ENCODE measurements at places on chromosomes 12 and 14.

- DNase-seq = no peak
Observed at GRCh38 chr12:571795-572531, 91.3 kb downstream of the NINJ2 start.

GRCh38 chr12:43338848-43339526 is 213.0 kb downstream of the ADAMTS20 start:
- no peak for DNase-seq

GRCh38 chr12:48956279-48957140 is 777 bp downstream of the ARF3 start:
- no peak for DNase-seq

- no peak for DNase-seq
Observed at GRCh38 chr14:62030387-62030786, 268.2 kb downstream of the SNAPC1 start.

GRCh38 chr12:116091579-116091978 is 185.9 kb downstream of the MED13L start:
- no peak for DNase-seq

DNA sequence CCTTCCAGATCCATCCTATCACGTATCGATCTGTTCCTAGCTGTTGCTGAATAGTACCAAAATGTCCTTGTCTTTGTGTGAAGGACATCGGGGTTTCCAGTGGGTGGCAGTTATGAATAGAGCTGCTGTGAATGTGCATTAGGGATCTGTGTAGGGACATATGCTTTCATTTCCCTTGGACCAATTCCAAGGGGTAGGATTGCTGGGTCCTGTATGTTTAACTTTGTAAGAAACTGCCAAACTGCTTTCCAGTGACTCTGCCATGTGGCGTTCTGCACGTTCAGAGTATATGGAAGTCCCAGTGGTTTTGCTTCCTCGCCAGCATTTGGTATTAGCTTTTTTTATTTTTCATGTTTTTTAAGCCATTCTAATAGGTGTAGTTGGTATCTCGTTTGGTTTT is 28.6 kb downstream of the PACS2 start:
- DNase-seq = no peak

DNA sequence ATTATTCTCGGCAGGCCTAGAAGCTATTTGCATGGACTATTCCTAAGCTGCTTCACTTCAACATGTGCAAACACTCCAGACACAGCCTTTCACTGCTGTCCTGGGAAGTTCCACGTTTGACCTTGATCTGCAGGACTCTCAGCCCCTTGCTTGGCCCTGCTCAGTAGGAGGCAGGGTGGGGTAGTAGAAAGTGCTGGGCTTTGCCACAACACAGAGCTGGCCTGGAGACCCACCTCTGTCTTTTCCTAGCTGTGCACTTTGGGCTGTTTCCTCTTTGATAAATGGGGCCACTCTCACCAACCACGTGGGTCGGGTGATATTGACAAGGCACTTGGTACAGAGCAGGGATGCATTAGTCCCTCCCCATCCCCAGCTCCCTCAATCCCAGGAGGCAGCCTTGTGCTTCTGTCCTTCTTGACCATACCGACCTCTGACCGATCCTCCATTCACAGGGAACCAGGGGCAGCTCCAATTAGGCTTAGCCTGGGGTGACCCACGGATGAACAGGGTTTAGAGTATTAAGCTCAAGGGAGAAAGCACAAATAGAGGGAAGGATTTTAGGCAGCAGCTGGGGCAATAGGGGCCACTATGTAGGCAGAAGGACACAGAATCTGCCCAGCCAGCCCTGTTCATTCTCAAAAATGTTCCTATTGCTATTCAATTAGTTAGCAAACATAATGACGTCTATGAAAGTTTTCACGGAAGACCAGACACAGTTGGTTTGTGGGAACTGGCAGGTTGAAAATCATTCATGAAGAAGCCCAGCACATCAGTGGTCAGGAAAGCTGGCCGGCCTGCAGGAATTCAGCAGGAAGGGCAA is 63.3 kb downstream of the SYNE3 start:
- DNase-seq = no peak

GRCh38 chr14:57461777-57462320 is 31.8 kb downstream of the CCDC198 start:
- no peak for DNase-seq

DNA sequence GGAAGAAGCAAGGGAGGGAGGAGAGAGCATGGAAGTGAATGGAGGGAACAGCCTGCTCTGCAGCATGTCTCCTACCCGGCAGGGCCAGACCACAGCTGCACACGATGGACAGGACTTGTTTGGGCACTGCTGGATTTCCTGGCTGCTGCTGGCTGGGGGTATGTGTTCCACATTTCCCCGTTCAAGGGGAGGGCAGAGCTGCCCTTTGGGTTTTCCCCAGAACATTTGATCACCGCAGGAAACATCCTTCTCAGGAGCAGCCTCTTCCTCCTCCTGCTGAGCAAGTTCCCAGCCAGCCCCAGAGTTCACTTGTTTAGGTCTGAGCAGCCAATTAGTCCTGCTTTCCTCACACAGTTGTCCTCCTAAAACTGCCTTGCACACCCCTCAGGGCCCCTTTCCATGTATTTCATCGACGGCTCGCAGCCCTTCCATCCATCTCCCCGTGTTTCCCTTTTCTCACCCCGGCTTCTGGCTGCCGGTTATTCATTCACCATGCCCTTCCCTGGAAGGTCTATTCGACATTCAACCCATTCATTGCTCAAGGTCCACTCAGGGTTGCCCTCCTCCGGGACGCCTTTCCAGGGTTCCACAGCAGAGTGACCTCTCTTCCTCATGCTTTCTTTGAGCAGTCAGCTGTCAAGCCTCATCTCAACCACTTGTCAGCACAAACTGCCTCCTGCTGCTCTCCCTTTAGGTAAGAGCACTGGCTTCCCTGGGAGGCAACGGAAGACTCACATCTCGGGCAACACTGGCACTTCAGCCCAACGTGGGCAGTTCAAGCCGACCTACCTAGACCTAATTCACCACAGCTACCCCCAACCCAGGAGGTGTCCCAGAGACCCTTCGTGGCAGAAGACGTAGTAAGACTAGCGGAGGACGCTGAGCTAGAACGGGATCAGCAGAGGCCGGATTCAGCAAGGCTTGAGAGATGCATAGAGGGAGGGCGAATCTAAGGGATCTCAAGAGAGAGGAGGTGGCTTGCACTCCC is 20.1 kb upstream of the ANO2 start:
- DNase-seq = no peak

- DNase-seq = no peak
Observed at GRCh38 chr14:102028733-102029132, 58.1 kb downstream of the HSP90AA1 start.

DNA sequence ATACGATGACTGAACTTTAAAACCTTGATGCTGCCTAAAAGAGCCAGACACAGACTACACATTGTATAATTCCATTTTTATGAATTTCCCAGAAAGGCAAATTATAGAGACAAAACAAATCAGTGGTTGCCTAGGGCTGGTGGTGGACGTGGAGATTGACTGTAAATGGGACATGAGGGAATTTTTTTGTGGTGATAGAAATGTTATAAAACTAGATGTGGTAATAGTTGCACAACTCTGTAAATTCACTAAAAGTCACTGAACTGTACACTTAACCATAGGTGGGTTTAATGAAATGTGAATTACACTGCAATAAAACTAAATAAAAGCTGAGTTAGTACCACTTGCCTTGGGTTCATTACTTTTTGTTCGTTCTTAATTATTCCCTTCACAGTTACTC is 72.1 kb downstream of the PLEKHA5 start:
- no peak for DNase-seq

GRCh38 chr12:122104844-122105243 is 26.3 kb downstream of the MLXIP start:
- no peak for DNase-seq

GRCh38 chr14:69059658-69060623 is 80.8 kb upstream of the ACTN1 start:
- DNase-seq = no peak

DNA sequence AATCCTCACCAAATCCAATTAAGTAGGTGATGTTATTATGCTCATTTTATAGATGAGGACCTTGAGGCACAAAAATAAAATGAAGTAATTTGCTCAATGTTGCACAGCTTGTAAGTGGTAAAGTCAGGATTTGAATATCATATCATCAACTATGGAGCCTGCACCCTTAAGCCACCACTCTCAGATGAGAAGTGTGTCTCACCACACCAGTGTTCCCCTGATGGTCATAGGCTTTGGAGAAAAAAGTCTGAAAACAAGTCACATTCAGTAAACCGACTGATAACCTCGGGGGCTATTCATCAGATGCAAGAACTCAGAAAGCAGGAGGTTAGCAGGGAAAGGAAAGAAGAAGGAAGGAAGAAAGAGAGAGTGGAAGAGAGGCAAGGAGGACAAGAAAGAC is 2.8 kb downstream of the TSHR start:
- DNase-seq = no peak

- no peak for DNase-seq
Observed at GRCh38 chr14:75645056-75645455, 15.6 kb downstream of the ERG28 start.

DNA sequence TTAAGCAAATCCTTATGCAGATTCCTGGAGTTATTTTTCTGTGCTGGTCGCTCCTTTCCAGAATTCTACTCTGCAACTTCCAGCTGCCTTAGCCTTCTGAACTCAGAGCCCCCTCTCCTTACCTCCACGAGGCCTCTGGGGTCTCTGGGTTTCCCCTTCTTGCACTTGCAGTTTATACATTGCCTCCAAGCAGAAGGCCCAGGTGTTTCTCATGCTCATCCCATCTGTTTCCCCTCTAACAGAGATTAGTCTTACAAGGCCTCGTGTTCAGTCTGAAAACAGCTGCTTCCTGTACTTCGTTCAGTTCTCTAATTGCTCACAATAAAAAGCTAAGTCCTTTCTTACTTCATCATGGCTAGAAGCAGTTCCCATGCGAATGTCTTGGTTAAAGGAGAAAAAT is 134.4 kb upstream of the FGD4 start:
- no peak for DNase-seq

- no peak for DNase-seq
Observed at GRCh38 chr12:57756406-57757341, 1.8 kb downstream of the MARCHF9 start.

DNA sequence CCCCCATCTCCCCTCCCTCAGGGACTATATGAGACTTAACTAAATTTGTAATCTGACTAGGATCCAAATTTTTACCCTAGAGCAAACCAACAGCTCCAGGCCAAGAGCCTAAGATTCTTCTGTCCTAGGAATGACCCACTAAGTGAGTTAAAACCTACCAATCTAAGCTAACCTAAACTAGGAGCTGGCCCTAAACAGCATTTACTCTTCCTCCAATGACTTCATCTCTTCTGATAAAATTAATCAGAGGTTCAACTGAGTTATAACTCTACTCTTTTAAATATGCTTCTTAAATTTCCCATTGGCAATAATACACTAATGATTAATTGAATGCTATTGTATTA is 39.9 kb upstream of the TMPO start:
- no peak for DNase-seq

- no peak for DNase-seq
Observed at GRCh38 chr14:58631732-58632131, 6.0 kb upstream of the DACT1 start.

Measured in esophagus squamous epithelium (tissue), 5 donors.